ENCODE measurements at places on chromosomes 7 and 10.
A peak's percentile ranks its signal among the peaks of the same experiment; 100 is the strongest.

- DNase-seq, result no peak
These were observed 56.0 kb downstream of the NKX6-2 start for GRCh38 chr10:132729810-132730572.

DNA sequence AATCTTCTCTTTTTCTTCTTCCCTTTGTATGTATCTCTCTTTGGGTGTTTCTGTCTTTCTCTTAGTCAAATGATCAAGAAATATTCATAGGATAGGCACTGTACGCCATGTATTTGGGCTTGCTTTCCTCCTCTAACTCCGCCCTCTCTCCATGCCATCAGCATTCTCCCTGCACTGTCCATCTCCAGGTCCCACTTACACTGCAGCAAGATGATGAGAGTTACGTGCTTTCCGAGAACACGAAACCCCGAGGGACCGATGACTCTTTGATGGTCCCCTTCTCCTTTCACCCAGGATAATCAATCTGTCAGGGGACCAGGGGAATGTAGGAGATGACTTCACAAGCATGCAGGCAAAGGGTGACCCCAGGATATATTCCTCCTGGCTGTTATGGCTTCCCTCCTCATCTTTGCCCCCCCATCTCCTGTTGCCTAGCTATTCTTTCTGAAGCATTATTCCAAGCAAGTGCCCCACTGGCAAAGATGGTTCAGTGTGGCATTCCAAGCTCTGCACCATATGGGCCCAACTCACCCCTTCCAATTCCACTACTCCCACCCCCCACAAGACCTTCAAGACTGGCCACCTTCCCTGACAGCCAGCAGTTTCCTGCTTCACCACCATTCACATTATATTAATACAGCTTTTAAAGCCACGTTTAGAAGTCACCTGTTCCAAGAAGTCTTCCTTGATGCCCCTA, 40.0 kb downstream of the HIF1AN start:
- DNase-seq, result no peak

GRCh38 chr7:51351661-51352060, 35.1 kb upstream of the COBL start:
- DNase-seq, result no peak

DNA sequence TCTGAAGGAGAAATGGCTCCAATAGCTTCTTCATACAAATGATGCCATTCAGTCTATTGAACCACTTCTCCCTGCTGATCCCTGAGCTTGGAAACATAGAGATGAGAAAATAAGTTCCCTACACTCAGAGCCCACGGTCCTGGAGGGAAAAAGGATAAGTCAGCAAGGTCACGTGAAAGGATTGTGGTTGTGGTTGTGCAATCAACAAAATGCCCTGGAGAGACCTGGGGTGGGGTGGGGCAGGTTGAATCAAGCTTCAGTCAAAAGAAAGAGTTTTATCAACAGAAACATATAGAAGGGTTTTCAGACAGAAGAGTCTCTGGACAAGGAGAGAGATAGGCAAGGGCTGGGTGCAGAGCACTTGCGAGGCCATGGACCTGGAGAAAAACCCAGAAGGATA, 30.1 kb downstream of the C10orf90 start:
- DNase-seq, result no peak

DNA sequence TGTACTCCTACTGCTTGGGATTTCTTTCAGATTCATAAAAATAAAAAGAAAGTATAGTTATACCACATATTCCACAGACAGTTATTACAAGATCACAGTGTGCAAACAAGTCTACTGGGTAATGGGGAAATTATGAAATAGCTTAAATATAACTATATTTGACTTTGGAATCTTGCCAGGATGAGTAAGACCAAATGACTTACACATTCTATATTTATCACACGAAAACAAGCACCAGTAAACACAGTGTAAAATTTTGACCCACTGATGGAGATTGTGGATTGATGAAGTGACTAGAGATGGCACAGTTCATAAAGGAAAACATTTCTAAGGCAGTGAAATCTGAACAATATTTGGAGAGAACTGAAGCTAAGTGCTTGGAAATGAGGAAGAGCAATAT, 339.7 kb downstream of the THSD7A start:
- no peak for DNase-seq

DNA sequence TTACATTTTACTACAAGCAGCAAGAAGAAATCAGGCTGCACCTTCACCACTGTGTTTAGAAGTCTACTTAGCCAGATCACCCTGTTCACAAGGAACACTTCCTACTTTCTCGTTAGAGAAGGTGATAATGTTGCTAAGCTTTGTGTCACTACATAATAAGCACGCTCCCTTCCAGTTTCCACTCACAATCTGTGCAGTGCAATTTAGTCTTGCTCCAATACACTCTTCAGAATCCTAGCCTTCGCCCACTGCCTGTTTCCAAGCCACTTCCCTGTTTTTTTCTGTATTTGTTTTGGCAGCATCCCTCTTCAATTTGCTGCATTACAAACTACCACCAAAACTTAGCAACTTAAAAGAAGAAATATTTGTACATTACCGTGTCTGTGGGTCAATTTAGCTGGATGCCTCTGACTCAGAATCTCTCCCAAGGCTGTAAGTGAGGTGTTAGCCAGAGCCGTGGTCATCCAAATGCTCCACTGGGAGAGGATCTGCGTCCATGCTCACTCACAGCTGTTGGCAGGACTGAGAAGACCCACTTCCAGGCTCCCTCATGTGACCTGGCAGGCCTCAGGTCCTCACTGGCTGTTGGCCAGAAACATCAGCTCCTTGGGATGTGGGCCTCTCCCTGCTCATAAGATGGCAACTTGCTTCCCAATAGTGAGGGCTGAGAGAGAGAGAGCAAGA, 110.4 kb downstream of the PON1 start:
- no peak for DNase-seq

GRCh38 chr10:122285506-122286444, 14.7 kb downstream of the BTBD16 start:
- DNase-seq, result no peak

DNA sequence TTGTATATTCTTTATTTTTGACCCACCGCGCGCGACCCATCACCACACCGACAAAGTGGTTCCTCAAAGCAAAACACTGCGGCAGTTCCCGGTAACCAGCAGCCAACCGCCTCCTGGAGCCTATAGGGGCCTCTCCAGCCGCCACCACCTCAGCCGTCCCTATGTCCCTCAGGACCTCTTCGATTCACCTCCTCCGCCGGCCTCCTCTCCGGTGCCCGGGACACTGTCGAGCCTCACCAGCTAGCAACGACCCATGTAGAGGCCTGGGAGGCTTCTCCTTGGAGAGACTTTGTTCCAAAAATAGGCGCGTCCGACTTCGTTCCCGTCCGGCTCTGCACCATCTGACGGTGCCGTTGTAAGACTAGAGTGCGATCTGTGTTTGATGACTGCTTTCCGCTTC, 158.8 kb downstream of the HGF start:
- no peak for DNase-seq

DNA sequence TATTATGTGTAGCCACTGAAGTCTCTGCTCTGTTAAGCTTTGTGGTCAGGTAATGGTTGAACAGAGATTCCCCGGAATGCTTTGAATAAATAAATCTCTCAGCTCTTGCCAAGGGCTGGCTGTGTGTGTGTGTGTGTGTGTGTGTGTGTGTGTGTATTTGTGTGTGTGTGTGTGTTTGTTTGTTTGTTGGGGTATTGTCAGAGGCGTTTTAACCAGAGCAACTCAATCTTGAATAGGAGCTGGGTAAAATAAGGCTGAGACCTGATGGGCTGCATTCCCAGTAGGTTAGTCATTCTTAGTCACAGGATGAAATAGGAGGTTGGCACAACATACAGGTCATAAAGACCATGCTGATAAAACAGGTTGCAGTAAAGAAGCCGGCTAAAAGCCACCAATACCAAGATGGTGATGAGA, 256.2 kb upstream of the CACNA2D1 start:
- DNase-seq, result no peak

DNA sequence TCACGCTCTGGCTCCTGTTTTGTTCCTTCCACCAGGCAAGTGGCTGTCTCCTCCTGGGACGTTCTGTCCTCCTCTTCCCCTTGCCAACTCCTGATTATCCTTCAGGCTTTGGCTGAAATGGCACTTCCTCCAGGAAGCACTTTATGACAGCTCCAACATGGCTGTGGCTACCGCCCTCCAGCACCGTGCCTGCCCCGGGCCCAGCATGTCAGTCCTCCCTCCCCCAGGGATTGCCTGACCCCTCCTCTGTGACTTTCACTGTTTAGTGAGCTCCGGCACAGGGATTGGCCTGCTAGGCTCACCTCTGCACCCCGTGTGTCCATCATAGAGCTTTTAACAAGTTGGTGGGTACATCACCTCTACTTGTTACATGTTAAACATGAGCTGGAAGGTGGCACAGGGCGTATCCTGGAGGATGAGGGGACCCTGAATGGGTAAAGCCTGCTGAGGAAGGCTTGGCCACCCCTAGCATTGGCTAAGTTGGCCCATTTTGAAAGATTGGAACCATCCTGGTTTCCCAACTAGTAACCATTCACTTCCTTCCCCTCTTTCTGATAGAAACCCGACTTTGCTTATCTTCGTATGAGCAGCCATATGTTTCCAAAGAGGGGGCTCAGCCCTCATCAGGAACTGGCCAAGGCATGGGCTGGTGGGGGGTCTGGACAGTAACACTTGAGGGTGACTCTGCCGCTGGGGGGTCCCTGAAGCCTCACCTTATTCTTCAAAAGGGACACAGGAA, 10.5 kb upstream of the ADAMTS14 start:
- DNase-seq, result no peak

DNA sequence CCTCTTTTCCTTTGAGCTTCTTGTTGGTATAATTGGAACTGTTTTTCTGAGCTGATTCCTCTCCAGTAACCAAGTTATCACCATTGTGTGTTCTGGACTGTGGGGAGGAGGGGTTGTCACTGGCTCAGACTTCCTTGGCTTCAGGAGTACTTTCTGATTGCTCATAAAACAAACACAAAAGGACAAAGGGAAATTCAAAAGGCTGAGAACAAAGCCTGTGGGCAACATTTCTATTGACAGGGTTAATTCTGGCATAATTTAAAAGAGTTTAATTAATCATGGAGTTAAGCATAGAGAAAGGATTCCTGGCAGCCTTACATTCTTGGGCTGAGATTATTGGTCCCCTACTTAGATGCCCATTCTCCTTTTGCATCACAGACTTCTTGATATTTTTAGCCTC, 222.9 kb upstream of the KMT2E start:
- DNase-seq, result no peak

DNA sequence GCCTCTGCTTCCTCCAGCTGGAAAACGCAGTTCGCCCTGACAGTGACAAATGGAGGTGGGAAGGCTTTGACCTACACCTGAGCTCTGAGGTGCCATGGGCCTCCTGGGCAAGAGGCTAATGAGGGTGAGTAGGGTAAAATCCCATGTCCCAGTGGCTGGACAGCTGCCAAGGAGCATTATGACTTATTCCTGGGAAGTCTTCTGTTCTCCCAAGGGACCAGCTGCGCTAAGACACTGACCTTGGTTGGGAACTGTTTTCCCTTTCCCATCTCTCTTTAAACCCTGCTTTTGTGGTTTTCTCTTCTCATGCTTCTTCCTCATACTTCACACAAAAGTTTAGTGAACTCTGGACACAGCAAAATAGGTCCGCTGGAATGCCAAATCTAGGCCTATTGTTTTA, 72.6 kb downstream of the COPG2 start:
- DNase-seq, result no peak

- DNase-seq, result no peak
These were observed 91.1 kb upstream of the DNAJB12 start for GRCh38 chr10:72445851-72446250.

- DNase-seq, result peak; percentile 31
These were observed 1.2 kb downstream of the TECPR1 start for GRCh38 chr7:98250789-98251188.

- no peak for DNase-seq
These were observed 132.6 kb downstream of the ST7 start for GRCh38 chr7:117085769-117086463.

DNA sequence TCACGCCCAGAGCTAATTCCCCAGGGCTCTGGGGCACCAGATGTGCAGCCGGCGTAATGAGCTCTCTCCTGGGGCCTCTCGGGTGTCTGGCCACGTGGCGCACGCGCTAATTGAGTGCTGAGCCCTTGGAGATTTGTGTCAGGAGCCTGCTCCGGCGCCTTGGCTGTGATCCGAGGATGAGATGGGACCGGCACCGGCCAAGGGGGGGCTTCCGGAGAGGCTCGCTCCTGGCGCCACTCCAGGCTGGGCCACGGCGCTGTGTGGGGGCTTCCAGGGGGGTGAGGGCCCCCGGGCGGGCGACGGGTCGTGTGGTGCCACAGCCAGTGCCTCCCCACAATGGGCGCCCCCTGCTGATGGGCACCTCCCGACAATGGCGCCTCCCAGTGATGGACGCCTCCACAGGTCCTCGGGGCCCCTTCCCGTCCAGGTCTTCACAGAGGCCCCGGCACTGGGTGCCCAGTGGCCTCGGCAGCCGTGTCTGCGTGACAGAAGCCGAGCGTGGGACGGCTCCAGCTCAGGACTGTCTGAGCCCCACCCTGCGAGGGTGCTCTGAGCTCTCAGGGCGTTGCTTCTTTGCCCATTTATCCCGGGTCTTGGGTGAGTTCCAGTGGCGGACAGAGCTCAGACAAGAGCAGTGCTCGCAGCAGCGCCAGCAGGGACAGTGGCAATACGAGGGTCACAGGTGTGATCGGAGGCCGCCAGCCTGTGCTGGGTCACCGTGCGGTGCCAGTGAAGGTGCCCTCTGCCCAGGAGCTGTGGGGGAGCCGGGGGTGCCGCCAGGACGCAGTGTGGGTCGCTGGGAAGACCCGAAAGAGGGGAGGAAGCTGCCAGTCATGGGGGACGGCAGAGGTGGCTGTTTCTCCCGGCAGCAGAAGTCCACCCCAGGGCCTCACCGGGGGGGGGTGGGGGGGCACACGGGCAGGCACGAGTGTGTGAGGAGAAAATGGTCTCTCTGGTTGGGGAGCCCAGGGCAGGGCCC, 8.2 kb upstream of the NKX6-2 start:
- DNase-seq, result no peak

DNA sequence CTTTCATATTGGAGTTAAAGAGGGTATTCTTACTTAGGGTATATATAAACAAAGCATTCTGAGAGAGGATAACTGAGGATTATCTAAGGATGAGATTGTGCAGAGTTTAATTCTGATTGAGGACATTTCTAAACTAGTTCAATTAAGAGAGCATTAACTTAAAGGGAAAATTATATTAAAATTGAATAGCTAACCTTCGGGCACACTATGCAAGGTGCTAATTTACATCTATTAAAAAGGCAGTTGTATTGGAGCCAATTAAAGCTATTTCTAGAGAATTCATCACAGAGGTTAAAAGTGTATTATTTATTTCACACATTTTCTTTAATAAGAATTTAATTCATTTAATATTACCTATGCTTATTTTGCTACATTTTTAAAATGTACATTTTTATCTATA, 17.0 kb upstream of the PIK3CG start:
- no peak for DNase-seq

- DNase-seq, result no peak
These were observed 645.1 kb downstream of the KCNMA1 start for GRCh38 chr10:76992467-76992866.

DNA sequence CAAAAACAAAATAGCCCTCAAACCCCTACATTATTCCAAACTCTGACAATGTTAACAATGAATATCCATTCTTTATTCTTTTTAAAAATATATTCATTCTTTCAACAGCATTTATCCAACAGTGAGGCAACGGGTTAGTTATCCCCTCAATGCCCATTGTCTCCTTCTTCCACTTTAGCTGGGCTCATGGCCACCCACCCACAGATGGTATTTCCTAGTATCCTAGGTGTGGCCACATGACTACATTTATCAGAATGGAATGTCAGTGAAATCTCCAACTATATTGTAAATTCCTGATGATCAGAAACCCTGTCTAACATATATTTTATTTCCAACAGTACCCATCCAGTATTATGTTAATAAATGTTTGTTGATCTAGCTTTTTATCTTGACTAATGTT, 13.6 kb downstream of the HOXA1 start:
- no peak for DNase-seq

Data from T-helper 22 cell (primary cell).